AG09309 (cell line): ENCODE measurements at places on chromosomes 6 and 20.

- DNase-seq = no peak
These were observed 27.0 kb downstream of the CAP2 start for GRCh38 chr6:17420368-17420767.

DNA sequence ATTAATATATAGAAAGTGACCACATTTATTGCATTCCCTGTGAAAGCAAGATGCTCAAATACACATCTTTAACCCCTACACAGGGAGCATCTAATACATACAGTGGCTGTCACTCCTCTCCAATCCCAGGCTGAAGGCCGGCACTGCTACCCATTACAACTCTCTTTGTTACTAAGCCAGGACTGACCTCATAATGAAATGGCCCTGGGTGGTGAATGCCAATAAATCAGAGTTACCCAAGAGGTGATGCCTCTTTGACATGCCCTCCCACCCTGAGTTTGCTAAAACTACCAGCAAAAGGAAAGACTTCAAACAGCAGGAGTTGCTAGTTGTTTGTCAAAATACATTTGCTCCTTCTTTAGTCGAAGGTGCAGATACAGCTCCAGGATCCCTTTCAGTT is 214.2 kb downstream of the FOXA2 start:
- no peak for DNase-seq

- DNase-seq = no peak
These were observed 4.5 kb downstream of the LAMA5 start for GRCh38 chr20:62362590-62362940.

DNA sequence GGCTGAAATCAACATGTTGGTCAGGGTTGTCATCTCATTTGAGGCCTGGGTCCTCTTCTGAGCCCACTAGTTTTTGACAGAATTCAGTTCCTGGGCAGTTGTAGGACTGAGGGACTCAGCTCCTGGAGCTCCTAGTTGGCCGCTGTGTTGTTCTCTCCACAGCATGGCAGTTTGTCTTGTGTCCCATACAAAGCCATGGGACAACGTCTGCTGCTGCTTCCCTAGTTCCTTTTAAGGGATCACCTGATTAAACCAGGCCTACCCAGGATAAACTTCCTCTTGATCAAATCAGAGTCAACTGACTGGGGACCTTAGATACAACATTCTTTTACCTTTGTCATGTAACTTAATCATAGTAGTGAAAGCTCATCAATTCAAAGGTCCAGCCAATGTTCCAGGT is 141.0 kb downstream of the BCAS1 start:
- no peak for DNase-seq

- no peak for DNase-seq
These were observed 47.6 kb upstream of the SIM1 start for GRCh38 chr6:100512203-100512862.

GRCh38 chr6:16236631-16237199 is 1.7 kb upstream of the GMPR start:
- DNase-seq = no peak

- no peak for DNase-seq
These were observed 55.5 kb downstream of the MAP7 start for GRCh38 chr6:136494710-136495109.

DNA sequence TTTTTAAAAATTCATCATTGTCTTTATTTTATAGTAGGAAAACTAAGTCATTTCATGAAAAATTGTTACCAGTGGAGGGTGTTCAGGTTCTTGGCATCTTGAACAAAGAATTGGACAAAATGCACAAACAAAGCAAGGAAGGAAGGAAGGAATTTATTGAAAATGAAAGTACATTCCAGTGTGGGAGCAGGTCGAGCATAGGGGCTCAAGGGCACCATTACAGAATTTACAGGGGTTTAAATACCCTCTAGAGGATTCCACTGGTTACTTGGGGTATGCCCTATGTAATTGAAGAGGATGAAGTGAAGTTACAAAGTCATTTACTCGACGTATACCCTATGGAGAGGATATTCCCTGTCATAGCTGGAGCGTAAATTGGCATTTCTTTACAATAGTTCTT is 37.4 kb upstream of the HDAC2 start:
- DNase-seq = no peak

DNA sequence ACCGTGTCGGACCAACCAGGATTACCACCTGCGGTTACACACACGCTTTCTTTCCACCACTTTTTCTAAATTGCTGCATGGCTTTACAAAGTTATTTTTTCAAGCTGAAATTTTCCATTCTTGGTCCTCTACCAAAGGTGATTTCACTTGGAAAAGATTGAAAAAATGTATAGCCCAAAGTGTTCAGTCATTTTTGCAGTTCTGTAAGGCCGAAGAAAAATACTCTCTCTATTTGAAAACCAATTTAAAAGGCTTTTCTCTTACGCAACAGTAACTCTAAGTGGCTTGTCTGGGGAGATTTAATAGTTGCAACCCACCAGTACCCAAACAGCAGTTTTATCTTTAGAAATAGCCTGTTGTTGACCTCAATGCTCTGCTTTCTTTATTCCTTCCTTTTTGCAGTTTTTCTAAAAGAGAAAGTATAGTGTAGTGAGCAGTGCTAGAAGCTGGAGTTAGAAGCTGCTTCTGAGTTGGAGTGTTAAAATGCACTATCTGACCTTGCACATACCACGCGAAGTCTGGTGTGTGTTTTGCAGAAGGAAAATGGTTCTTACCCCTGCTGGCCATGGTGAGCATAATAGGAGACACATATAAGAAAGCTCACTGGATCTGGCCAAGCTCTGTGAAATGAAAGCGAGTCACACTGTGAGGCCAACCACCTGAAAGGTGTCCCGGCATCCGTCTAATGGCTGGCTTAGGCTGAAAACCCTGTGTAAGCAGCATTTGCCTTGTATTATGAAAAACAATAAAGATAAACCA is 271.6 kb upstream of the PRND start:
- DNase-seq = no peak
